ENCODE measurements at places on chromosomes 5 and 9.
A peak's percentile ranks its signal among the peaks of the same experiment; 100 is the strongest.

DNA sequence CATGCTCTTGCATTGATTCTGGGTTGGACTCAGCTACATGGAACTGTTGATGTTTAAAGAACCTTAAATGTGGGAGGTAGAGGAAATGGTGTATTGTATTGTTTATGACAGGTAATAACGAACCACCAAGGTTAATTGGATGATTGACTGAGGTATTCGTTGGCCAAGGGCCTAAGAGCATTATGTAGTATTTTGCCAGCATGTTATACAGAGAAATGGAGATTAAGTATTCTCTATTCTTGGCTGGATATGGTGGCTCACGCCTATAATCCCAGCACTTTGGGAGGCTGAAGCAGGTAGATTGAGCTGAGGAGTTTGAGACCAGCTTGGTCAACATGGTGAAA lies 59.0 kb upstream of the CDK20 start:
- DNase-seq, result no peak

GRCh38 chr9:1917396-1917935 lies 97.7 kb upstream of the SMARCA2 start:
- DNase-seq, result no peak

DNA sequence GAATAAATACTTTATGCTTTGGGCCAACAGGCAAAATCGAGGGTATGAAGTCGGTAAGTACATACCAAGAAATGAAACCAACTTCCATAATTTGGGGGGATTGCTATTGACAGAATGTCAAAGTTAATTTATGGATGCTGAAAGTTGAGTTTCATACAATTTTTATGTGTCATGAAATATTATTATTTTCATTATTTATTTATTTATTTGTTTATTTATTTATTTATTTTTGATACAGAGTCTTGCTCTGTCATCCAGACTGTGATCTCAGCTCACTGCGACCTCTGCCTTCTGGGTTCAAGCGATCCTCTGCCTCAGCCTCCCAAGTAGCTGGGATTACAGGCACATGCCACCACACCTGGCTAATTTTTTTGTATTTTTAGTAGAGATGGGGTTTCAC lies 4.5 kb upstream of the GMCL2 start:
- DNase-seq, result no peak

DNA sequence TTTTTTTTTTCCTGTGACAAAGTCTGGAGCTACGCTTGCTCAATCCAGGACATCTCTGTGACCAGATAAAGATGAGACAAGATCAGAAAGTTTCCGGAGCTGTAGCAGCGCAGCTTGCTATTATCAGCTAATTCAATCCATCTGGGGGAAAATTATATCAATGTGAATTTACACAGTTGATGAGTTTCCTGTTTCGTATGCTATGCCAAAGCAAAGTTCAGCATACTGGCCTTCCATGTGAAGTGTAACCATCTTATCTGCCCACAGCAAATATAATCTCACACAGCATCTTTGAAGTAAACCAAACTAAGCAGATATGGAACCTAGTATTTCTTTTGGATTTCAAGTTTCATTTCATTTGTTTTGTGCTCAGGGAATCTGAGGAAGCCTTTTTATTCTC lies 1767.7 kb downstream of the EFNA5 start:
- DNase-seq, result no peak

DNA sequence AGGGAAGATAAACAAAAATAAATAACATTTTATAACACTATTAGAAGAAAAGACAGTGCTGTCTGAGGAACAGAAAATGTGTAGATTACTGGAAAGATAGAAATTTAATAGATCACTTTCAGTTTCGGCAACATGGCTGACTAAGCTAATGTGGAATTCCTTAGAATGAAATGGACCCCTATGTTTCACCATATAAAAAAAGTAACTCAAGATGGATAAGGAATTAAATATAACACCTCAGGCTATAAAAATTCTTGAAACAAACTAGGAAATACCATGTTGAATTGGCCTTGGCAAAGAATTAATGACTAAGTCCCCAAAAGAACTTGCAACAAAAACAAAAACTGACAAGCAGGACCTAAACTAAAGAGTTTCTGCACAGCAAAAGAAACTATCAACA lies 558.3 kb downstream of the CHSY3 start:
- DNase-seq, result no peak

DNA sequence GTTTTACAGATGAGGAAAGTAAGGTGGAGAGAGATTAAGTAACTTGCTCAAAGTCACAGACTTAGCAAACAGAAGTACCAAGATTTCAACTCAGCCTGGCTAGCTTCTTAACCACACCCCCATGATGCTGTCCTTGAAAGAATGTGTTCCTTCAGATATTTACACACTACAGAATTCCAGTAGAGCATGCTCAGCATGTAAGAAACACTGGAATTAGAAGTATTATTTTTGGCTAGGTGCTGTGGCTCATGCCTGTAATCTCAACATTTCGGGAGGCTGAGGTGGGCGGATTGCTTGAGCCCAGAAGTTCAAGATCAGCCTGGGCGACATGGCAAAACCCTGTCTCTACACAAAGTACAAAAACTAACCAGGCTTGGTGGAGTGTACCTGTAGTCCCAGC lies 142.4 kb downstream of the EDIL3 start:
- no peak for DNase-seq

DNA sequence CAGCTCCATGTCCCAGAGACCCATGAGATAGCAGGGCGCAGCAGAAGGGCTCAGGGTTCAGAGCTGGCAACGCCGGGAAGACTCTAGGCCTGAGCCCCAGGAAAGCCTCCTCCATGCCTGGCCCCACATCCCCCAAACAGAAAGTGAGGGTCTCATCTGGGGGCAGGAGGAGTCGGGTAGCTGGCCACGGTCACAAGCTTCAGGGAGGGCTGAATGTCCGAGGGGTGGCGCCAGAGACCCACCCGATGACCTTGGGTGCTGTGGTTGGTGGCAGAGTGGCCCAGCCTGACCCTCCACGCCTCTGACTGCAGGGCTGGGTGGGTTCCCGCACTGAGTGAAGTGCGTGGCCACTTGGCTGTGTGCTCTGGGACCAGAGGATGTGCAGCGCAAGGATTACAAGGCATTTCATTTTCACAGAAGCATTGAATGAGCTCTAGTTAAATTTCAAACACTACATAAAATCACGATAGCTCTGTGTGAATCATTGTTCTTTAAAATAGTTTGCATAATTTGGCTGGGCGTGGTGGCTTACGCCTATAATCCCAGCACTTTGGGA lies 3.0 kb downstream of the C8G start:
- DNase-seq, result no peak

GRCh38 chr9:135530146-135530545 lies 8.9 kb downstream of the LCN1 start:
- DNase-seq, result peak; percentile 10

GRCh38 chr5:30436691-30437090 lies 756.8 kb upstream of the CDH6 start:
- no peak for DNase-seq

GRCh38 chr9:33198165-33198564 lies 31.0 kb upstream of the B4GALT1 start:
- no peak for DNase-seq

DNA sequence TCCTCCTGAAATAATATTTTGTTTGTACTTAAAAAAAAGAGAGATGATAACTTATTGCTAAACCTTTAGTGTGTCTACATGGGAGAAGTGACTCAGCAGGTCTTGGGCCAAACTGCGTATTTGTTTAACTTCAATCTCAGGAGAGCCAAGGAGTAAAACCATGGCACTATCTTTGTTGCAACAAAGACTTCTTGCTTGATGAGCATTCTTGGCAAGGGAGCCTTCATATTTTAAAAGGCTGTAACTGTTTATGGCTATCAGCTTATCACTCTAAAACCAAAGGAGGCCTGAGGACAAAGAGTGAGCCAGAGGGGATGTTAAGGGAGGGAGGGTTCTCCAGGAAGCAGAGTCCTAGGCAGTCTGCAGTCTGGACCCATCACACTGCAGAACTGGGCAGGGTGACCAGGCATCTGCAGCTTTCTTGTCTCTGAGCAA lies 216.2 kb upstream of the S1PR3 start:
- no peak for DNase-seq

DNA sequence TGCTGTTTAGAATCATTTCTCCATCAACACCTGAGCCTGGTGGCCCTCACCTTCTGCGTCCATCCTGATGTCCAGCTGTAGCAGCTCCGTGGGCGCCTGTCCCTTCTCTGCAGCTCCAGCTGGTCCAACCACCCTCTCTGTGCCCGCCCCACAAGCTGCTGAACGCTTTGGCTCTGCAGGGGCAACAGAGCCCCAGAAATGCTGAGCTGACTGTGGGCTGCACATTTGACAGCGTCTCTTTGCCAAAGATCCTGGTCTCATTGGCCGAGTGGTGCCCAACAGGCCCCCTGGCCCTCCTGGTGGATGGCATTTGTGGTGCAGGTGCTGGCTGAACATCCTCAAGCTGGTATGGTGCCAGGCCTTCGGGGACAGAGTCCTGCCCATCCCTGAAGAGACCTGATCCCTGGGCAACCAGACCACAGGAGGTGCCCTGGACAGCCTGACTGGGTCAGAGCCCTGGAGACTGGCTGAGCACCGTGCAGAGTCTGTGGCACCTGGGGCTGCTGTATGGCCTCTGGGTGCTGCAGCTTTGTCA lies 25.3 kb upstream of the CEP72 start:
- DNase-seq, result peak; percentile 25

DNA sequence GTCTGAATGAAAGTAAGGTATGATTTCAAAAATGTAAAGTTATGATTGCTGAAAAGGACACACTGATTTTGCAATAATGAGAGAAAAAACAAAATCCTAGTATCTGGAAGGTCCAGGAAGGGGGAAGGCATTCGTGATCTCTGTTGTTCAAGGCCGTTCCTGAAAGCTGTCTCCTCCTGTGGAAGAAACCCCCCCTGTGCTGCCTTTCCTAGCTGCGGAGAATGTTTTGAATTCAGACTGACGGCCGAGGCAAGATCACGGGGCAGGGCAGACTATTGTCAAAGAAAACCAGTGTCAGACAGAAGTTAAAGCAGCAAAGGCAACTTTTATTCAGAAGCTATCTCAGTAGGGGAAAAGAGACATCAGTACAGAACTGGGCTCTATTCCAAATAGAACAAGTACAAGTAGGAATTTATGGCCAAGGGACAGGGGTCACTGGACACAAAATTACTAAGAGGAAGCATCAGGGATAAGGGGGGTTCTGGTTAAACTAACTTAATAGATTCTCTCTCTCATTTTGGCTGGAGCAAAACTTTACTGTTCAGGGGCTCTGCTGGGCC lies 61.9 kb upstream of the IGFBPL1 start:
- DNase-seq, result no peak

GRCh38 chr5:66415208-66415607 lies 181.0 kb upstream of the MAST4 start:
- DNase-seq, result no peak
